Stimulated activated CD8-positive, alpha-beta memory T cell treated with anti-CD3 and anti-CD28 coated beads, Interleukin-7, amount 100 ng/mL, for 1 hour (primary cell): ENCODE measurements at places on chromosomes 3 and 15.

DNA sequence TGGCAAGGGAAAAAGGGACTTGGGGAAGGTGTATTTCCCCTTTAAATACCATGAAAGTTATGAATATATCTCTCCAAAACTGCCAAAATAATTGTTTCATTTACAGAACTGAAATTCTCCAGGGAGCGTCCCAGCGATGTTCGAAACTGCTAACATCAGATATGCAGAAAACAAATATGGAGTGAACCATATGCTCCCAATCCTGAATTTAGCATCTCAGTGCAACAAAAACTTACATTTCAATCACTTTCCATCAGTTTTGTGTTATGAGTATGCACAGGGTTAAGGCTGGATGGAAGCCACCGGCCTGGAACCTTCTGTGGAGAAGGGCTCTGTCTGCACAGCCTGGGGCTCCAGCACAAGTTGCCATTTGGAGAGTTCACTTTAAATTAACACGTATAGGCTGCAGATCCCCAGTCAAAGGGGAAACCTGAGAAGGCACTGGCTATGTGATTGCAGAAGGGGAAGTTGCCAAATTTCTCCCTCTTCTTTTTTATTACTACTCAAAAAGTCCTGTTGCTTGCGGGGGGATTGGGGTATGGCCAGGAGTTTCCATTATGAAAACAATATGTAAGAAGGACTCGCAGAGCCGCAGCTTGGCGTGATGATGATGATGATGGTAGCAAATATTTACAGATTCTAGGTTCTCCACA lies 56.9 kb upstream of the FOXP1 start:
- DNase-seq, result no peak

DNA sequence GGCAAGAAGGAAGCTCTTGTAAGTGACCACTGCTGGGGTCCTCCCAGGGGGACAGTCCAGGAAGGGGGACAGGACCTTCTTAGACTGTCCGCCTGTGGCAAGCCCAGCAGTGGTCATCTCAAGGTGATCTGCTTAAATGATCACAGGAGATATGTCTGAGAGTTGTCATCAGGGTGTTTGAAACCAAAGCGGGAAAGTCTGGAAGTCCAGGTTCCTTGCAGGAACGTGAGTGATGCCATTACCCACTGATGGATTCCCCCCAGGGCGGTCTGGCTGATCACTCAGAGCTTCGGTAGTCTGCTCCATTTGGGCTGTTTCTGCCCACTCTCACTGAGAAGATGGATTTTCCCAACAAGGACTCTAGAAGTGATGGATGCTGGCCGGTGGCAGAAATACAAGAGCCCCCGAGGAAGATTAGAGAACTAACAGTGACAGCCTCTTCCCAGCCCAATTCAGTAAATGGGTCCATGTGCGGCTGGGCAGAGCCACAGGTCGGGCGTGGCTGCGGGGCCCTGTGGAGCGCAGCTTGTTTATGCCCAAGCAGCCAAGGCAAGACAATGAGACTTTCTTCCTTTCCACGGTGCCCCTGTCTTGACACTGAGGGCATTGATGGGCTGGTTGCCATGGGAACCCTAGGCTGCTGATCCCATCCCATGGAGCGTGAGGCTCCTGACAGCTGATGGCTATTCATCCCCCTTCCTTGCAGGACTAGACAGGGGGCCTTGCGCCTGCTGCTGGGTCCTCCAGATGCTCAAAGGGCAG lies 9.5 kb downstream of the PCSK6 start:
- DNase-seq, result no peak

DNA sequence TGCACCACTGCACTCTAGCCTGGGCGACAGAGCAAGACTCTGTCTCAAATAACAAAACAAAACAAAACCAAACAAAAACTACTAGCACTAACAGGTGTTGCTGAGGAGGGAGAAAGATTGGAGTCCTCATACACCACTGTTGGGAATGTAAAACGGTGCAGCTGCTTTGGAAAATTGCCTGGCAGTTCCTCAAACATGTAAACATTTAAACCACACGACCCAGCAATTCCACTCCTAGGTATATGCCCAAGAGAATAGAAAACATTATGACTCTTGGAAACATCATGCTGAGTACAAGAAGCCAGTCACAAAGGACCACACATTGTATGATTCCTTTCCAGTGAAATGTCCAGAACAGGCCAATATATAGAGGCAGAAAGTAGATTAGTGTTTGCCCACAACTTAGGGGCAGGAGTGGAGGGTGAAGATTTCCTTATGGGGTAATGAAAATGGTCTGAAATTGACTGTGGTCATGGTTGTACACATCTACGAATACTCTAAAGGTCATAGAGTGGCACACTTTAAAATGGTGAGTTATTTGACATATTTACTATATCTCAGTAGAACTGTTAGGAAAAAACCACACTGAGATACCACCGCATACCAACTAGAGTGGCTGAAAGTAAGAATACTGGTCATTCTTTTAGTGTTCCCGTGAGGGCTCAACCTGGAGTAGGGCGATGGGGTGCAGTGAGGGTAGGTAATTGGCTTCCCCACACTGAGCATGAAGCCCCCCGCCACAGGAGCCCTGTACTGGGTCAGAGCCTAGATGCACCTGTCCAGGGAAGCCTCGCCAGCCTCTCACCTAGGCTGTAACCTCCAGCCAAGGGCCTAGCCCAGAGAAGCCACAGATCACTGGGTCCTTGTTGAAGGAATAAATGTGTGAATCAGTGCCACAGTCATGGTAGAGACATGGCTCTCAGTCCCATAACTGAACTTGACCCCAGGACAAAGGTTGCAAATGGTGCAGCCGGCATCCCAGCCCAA lies 131.1 kb downstream of the NUP210 start:
- DNase-seq, result no peak

- DNase-seq, result no peak
These were observed 41.0 kb downstream of the MEGF11 start for GRCh38 chr15:66212563-66212921.

GRCh38 chr3:197599089-197599765 lies 43.5 kb upstream of the BDH1 start:
- peak; percentile 30 for DNase-seq

DNA sequence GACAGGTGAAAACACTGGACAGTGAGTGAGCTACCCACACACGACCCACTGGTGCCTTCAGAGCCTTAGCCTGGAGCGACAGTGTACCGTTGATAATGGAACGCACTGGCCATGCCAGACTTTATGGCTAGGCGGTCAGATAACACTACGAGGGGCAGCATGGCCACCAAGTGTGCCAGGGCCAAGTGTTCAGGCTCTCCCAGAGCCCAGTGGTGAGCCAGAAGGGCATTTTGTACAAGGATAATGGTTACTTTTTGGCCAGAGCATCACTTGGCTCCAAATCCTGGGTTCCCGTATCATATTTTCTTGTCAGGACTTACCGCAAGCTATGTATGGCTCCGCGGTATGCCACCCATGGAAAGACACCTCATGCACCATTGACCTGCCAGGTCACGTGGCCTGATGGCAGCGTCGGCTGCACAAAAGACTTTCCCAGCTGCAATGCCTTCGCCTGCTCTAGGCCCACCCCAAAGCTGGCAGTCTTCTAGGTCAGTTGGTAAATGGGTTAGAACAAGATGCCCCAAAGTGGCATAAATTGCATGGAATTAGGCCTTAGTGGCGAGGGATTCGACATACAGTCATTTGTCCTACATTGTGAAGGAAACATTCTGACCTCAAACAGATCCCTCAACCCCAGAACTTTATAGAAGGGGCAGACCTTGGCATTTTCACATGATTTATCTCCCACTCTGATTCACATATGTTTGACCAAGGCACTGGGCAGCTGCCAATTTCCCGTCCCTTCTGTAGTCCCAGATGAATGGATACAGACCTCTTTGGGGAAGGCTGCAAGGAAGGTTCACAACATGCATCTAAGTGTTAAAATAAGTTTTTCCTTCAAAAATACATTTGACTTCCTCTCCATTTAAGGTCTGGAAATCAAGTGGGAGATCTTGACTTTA lies 12.2 kb upstream of the SLC28A1 start:
- DNase-seq, result no peak

GRCh38 chr3:176692199-176692965 lies 504.9 kb downstream of the TBL1XR1 start:
- no peak for DNase-seq

DNA sequence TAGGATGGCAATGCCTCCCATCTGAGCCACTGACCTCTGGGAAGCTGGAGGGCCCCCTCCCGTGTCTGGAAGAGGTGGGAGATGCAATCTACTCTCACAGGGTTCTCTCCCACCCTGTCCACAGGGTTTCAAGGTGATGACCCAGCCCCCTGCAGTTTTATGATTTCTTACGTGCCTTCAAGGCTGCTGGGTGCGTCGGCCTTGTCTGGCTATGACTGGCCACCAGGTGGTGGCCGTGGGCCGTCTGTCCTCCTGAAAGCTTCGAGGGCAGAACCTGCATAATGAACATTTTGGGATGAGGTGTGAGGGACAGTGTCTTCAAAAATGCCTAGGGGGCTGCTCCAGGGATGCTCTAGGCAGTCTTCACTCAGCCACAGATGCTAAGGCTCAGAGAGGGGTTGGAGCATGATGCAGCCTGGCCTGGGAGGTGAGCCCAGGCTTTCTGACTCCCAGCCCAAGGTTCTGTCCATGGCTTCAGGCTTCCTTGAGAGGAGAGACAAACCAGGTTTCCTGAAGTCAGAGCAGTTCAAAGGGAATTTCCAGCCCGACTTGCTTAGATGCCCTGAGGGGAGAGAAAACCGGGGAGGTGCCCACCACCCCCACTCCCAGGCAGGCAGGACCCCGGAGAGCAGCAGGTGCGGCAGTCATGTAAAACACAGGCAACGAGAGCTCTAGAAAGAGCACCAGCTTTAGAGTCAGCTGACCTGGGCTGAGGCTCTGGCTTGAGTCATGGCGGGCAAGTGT lies 18.7 kb downstream of the ISG20 start:
- no peak for DNase-seq

DNA sequence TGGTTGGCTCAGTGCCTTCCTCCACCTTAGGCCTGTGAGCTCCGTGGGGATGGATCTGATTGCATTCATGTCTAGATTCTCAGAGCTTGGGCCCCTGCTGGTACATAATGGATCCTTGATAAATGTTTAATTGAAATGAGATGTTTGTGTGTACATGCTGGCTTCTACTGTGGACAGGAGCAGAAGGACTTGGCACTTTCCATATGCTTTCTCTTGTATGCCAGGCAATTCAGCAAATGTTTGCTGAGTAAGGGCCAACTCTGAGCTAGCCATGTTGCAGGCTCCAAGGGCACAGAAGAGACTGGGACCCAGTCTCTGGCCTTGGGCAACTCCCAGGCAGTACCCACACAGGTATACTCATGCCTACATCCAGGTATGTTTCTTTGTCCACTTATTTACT lies 67.0 kb downstream of the RAB11A start:
- no peak for DNase-seq

DNA sequence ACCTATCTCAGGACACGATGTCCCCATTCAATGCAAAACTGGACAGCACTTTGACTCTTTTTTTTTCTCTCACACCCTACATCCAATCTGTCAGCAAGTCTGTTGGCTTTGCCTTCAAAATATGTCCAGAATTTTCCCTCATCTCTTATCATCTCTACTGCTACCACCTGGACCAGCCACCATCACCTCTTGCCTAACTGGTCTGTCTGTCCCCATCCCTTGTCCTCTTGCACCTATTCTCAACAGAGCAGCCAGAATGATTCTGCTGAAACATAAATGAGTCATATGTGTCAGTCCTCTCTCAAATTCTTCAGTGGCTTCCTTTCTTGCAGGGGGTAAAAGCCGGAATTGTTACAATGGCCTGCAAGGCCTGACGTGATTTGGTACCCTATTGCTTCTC lies 105.8 kb downstream of the CYP19A1 start:
- no peak for DNase-seq

DNA sequence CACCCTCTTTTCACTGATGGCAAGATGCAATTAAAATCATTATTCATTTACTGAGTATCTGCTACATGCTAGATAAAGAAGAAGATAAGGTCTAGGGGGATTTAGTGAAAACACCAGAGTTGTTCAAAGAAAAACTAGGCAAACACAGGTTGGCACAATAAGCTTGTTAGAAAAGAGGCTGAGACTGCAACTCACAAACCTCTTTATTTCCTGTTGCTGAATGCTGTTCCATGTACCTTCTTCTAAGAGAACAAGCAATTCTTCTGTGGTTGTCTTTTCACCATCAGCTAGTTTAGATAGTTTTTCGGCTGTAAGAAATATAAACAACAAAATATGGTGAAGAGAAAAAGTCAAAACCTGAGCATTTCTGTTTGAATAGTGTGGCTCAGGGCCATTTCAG lies 61.1 kb downstream of the EIF3J start:
- no peak for DNase-seq

- DNase-seq, result no peak
These were observed 165.1 kb downstream of the PPM1L start for GRCh38 chr3:160921020-160921635.

GRCh38 chr3:73966733-73967132 lies 342.0 kb upstream of the PDZRN3 start:
- DNase-seq, result no peak

DNA sequence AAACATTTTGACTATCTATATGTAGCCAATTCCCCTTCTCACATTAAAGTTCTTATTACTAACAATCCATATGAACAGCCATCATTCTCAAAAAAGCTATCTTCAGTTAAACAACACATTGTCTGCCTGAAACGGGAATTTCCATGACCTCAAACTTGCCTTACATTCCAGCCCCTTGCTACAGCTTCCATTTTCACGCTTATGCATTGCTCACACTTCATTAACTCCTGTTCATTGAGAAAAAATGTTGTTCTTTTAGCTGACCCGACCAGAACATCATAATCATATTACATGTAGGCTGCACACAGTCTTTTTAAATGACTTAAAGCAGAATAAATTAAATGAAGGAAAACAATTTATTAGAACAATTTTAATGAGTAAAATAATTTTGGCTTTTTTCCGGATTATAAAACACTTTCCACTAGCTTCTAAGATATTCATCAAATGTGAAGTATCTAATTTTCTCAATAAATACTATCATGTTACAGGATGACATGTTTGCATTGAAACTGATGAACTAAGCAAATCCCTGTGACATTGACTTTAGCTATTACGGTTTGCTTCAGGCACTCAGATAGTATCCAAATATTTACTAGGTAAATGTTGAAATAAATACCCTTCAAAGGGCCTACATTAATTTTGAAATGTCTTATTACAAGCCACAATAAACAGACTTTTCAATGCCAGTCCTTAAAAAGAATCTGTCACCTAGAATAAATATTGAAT lies 49.9 kb downstream of the P3H2 start:
- DNase-seq, result no peak

DNA sequence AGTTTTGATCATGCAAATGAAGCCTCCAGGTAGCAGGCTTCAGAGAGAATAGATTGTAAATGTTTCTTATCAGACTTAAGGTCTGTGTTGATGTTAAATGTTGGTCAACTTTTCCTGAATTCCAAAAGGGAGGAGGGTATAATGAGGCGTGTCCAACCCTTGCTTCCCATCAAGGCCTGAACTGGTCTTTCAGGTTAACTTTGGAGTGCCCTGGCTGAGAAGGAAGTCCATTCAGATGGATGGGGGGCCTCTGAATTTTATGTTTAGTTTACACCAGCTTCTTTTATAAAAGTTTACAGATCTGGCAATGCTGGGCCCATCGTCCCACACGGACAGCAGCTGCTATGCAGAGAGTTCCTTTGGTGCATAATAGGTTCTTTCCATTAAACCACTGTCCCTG lies 8.9 kb downstream of the CCDC13 start:
- DNase-seq, result no peak
